Fibroblast of upper back skin (primary cell): ENCODE measurements at places on chromosomes 3 and 15.

- DNase-seq: no peak
Measured at GRCh38 chr15:98876451-98877369, 130.9 kb downstream of the PGPEP1L start.

DNA sequence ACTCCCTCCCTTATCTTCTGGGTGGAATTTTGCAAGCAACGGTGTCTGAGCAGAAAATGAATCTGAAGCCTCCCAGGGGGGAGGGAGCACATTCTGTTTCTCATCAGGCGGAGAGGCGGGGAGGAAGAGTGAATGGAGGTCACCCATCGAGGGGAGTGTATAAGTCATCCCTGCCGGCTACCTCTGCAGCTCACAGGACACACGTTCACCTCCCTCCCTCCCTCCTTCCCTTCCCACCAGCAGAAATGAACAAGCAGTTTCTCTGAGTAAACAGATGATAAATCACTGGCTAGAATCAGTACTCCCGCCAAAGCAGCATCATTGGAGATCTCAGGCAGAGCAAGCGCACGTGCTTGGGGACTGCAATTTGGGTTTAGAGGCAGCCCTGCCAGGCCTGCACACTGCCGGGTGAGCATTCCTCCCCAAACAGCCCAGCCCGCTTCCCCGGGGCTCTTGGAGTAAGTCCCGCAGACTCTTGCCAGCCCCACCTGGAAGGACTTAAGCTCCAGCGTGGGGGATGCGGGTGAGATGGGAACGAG lies 38.3 kb downstream of the CPN2 start:
- DNase-seq: peak; percentile 91

- DNase-seq: no peak
Measured at GRCh38 chr3:191473661-191474198, 12.8 kb downstream of the PYDC2 start.

GRCh38 chr3:148992027-148992634 lies 791 bp downstream of the GYG1 start:
- DNase-seq: peak; percentile 25

- DNase-seq: no peak
Measured at GRCh38 chr3:84224262-84224661, 734.5 kb upstream of the CADM2 start.

- peak; percentile 15 for DNase-seq
Measured at GRCh38 chr3:101725194-101725889, 928 bp downstream of the CEP97 start.
